ENCODE measurements at places on chromosomes 3 and 15.

DNA sequence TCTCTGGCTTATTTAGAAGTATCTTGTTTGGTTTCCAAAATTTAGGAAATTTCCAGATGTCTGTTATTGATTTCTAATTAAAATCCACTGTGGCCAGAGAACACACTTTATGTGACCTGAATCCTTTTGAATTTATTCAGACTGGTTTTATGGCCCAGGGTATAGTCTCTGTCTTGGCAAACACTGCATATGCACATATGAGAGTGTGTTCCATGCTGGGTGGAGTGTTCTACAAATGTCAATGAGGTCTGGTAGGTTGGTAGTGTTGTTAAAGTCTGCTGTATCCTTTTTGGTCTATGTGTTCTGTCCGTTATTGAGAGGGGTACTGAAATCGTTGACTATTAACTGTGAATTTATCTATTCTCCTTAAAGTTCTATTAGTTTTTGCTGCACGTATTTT, 30.2 kb downstream of the PGPEP1L start:
- no peak for DNase-seq

GRCh38 chr15:84973492-84974460, 7.9 kb upstream of the PDE8A start:
- DNase-seq = no peak

GRCh38 chr3:13457593-13457992, 22.5 kb upstream of the HDAC11 start:
- no peak for DNase-seq

DNA sequence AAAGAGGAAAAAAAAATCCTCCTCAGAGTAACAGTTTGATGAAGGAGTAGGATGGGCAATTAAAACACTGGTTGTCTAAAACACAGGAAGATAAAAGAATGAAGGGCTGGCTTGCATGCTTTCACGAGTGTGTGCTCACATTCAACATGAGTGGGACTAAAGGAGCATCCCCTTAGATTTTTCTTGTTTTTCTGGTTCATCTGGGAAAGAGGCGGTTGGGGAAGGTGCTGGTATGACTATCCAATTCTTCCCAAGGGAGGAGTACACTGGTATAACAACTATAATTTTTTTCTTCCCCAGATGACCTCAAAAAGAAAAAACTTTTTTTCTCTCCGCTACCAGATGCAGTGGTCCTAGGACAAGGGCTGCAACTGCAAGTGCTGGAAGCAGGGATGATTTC, 143.7 kb downstream of the MYO9A start:
- no peak for DNase-seq

- no peak for DNase-seq
Measured at GRCh38 chr3:30933478-30934207, 39.2 kb upstream of the GADL1 start.

DNA sequence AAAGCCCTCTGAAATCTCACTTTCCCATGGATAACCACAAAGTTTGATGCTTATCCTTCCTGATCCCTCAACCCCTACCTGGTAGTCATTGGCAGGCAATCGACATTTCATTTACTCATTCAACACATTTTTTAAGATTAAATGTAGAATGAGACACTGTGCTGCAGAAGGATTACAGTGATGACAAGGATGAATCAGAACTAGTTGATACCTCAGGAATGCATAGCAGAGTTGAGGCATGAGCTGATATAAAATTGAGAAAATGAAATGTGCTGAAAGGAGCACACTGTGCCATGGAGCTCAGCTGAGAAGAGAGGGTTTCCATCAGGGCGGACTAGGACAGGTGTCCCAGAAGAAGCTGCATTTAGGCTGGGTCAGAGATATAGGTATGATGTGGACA, 48.9 kb upstream of the ACTL6A start:
- DNase-seq = no peak

GRCh38 chr15:81229586-81229985, 32.9 kb downstream of the IL16 start:
- DNase-seq = peak; percentile 4

- DNase-seq = peak; percentile 67
Measured at GRCh38 chr15:40984964-40985363, 31.7 kb downstream of the CHAC1 start.

DNA sequence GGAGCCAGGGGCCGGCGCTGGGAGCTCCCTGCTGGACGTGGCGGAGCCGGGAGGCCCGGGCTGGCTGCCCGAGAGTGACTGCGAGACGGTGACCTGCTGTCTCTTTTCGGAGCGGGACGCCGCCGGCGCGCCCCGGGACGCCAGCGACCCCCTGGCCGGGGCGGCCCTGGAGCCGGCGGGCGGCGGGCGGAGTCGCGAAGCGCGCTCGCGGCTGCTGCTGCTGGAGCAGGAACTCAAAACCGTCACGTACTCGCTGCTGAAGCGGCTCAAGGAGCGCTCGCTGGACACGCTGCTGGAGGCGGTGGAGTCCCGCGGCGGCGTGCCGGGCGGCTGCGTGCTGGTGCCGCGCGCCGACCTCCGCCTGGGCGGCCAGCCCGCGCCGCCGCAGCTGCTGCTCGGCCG, 1.5 kb downstream of the SMAD6 start:
- DNase-seq = no peak

DNA sequence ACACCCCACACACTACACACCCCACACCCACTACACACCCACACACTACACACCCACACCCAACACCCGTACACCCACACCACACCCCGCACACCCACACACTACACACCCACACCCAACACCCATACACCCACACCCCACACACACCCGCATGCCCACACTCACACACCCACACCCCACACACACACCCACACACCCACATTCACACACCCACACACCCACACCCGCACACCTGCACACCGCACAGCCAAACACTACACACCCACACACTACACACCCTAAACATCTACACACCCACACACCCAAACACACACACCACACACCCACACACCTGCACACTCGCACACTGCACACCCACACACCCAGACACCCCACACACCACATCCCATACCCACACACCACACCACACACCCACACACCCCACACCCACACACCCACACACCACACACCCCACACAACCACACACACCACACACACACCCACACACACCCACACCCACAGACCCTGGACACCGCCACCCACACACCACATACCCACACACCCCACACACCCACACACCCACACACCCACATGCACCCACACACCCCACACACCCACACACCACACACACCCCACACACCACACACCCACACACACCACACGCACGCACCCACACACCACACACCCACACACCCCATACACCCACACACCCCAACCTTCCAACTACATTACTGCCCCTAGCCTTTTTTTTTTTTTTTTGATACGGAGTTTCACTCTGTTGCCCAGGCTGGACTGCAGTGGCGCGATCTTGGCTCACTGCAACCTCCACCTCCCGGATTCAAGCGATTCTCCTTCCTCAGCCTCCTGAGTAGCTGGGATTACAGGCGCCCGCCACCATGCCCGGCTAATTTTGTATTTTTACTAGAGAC, 16.9 kb downstream of the CEP19 start:
- no peak for DNase-seq

- DNase-seq = no peak
Measured at GRCh38 chr3:41258239-41258800, 59.0 kb downstream of the CTNNB1 start.

DNA sequence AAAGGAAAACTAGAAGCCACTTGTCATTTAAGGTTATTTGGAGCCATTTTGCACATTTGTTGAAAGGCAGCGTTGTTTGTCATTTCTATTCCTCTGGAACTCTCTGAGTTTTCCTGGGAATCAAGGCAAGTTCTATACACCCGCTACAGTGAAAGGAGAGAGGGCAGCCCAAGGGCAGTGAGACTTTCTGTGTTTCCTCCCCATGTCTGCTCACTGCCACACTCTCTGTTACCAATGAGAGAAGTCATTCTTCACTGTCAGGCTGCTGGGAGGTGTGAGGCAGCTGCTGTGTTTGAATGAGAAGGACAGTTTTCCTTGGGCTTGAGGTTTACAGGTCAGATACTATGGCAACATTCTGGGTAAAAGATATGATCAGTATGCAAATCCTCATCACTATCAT, 36.0 kb downstream of the ATP13A5 start:
- DNase-seq = no peak

- no peak for DNase-seq
Measured at GRCh38 chr3:78050276-78051065, 1010.6 kb downstream of the ROBO2 start.

- no peak for DNase-seq
Measured at GRCh38 chr3:16559653-16560365, 45.4 kb downstream of the DAZL start.

- no peak for DNase-seq
Measured at GRCh38 chr3:40588406-40588805, 63.6 kb downstream of the ZNF621 start.

- DNase-seq = no peak
Measured at GRCh38 chr15:80419546-80419945, 15.4 kb downstream of the ARNT2 start.

DNA sequence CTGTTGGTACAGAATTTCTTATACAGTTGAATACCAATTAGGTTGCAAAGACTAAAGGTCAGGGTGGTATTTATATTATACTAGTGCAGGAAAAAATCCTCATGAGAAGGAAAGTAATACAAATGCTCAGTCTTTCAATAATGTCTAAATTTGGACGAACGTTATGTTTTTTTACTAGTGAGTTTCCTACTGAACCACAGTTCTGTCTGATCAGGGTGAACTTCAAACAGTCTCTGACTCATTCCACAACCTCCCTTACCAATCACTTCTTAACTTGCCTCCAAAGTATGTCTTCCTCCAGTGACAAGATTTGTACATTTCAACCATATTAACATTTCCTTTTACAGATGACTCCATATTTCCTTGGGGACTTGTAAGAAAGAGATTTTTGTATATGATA, 3.4 kb downstream of the TMEM212 start:
- DNase-seq = no peak

GRCh38 chr3:16406579-16406978, 106.9 kb downstream of the RFTN1 start:
- DNase-seq = no peak

DNA sequence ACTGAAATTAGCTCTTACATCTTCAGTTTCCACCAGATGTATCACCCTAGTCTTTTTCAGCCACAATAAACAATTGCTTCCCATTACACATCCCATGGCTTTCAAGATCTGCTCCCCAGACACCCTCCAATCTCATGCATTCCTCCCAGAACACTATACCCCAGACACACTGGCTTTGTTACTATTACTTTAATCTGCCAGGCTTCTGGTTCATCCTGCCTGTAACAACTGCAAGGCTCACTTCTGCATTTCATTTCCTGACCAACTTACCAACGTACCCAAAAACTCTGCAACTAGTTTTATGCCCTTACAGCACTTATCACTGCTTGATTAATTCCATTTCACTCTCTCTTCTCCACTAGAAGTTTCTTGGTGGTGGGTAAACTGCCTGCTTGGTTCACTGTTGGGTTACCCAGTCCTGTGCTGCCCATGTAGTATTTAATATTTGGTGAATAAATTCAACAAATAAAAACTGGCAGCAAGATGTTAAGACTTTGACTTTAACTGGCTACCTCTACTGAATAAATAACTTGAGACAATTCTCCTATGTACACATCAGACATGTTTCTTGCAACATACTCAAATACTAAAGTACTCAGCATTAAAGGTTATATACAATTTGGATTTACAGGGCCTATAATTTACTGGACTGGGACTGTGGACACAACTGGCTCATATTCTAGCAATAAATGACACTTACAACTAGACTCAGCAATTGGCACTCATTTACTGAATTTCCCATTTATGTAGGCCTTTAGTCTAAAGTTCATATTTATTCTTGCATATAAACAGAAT, 2.7 kb downstream of the RPL22L1 start:
- DNase-seq = no peak

DNA sequence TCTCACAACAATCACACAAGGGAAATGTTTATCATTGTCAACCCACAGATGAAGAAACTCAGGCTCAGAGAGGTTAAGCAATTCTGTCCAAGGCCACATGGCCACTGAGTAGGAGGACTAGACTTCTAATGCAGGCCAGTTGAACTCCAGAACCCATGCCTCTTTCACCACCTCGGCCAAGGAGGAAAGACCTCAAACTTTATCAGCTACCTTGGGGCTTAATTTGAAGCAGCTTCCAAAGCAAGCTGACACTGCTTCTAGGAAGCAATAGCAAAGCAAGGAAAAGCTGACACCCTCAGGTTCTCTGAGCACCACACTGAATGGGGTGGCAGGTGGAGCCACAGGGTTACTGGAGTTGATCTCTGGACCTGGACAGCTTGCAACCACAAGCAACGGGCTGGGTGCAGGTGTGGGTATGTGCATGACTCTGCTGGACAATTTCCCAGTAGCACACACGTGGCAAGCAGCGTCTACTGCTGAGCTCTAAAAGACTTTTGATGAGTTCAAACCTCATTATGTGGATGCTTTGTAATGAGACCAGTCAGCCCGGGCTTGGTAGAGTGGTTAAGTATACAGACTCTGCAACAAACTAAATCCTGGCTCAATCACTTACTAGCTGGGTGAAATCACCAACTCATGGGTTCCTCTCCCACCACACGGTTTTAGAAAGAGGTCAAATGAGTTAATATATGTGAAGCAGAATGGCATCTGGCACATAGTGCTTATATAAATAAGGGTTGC, 23.1 kb downstream of the CCNL1 start:
- DNase-seq = no peak

DNA sequence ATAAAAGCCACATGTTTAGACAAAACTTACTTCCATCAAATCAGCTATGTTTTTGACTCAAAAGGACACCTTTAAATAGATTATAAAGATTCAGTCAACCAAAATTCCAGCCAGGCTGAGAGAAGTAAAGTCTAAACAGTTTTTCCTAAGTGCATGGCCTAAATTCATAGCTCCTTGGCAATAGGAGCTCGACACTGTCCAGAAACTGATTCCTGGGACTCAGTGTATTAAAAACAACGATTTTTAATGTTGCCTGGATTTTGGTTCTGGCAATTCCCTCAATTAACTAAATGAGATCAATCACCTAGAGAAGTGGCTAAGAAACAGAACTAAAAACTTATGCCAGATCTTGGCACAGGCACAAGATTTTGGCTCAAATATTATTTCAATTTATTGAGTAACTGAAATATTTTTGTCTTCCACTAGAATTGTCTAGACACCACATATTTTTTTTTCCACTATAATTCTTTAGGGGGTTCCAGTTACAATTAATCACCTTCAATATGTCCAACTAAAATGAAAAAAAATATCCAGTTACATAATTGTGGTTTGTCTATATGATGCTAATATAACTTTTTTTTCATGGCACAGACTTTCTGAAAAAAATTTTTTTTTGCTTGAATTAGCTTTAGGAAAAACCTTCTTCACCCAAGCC, 135.9 kb downstream of the TFDP2 start:
- no peak for DNase-seq

DNA sequence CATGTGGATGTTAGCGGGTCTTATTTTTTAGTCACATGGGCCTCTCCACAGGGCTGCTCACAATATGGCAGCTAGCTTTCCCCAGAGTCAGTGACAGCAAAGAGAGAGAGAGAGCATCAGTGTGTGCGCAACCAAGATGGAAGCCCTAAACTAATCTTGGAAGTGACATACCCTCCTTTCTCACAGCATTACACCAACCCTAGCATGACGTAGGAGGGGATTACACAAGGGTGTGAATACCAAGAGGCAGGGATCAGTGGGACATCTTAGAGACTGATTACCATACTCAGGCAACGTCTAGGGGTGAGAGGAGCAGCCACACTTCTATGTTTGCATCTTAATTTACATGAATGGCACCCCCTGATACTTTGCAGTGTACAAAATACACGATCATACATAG, 3.5 kb upstream of the UBE2E2 start:
- no peak for DNase-seq

GRCh38 chr3:126867190-126867862, 115.6 kb upstream of the PLXNA1 start:
- no peak for DNase-seq

- DNase-seq = no peak
Measured at GRCh38 chr3:11544412-11545181, 99.1 kb downstream of the VGLL4 start.

Measured in AG09309 (cell line).